Inflammatory macrophage treated with lipopolysaccharide for 4 hours (primary cell): ENCODE measurements at places on chromosomes 7 and 10.

DNA sequence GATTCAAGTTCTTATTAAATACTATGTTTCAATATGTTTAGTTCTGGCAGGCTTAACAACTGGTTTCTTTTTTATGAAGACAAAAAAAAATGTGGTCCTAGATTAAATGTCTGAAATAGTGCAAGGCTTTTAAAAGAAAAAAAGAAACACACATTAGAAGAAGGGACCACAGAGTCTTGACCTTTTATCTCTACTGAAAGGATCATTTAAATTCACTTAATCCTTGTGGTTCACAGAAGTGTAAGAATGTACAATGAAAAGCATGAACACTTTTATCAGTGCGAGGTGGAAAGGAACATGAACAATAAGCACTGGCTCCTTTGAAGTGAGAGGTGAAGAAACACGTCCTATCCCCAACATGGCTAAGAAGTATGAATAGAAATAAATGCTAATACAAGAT, 765.1 kb downstream of the MAGI2 start:
- no peak for DNase-seq

DNA sequence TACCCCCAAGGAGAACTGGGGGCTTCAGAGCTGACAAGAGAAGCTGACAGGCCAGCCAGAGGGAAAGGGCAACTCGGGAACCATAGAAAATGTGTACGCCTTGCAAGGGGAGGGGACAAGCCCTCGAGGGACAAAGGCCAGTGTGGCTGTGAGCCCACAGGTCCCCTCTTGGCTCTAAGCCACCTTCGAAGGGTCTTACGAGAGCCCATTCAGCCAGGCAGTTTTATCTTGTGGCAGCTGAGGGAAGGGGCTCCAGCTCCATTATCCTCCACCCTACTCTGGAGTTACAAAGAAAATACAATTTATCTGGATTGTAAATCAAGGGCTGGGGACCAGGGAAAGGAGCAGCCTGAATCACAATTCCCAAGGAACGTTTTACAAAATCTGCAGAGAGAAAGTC, 159.5 kb upstream of the ZMIZ1 start:
- no peak for DNase-seq

GRCh38 chr7:88449410-88449809, 142.7 kb upstream of the STEAP4 start:
- DNase-seq = no peak

GRCh38 chr7:104998040-104998752, 15.8 kb upstream of the KMT2E start:
- DNase-seq = no peak

DNA sequence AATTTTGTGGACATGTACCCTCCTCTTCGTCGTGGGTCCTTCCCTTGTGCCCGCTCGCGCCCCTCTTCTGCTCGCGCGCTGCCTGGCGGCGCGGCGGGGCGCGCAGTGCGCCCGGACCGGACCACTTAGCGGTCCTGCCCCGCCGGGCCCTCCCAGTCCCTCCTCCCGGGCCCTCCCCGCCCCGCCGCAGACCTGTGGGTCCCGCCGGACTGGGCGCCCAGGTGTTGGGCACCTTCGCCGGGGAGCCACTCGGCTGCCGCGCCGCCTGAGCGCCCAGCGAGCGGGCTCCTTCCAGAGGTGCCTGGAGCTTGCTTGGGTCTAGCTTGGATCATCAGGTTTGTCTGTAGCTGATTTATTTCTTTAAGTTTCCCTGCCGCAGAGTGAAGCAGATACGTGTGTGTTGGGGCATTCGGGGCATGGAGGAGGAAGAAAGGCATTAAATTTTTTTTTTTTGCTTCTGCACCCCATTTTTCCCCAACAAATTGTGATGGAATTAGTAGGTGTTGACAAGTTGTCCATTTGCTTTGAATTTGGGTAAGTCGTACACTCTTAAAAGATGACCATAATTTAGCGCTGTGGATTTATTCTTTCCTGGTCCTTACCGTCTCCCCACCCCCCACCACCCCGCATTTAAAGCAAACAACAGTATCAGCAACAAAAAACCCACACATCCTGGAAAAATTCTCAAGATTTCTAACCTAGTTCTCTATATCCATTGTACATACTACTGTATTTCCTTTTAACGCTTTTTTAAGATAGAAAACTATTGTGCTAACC, 905 bp downstream of the C1GALT1 start:
- peak; percentile 29 for DNase-seq

- DNase-seq = no peak
Observed at GRCh38 chr10:129057856-129058663, 409.0 kb upstream of the MGMT start.

- DNase-seq = peak; percentile 35
Observed at GRCh38 chr10:71285180-71285545, 33.9 kb upstream of the SLC29A3 start.

DNA sequence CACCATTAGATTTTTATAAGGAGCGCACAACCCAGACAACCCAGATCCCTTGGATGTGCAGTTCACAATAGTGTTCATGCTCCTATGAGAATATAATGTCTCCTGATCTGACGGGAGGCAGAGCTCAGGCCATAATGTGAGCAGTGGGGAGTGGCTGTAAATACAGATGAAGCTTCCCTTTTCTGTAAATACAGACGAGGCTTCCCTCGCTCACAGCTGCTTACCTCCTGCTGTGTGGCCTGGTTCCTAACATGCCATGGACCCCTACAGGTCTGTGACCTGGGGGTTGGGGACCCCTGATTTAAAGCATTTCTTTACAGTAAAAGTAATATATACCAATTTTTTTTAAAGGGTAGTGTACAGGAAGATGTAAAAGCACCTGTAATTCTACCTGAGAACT, 33.2 kb downstream of the HELLS start:
- DNase-seq = no peak

DNA sequence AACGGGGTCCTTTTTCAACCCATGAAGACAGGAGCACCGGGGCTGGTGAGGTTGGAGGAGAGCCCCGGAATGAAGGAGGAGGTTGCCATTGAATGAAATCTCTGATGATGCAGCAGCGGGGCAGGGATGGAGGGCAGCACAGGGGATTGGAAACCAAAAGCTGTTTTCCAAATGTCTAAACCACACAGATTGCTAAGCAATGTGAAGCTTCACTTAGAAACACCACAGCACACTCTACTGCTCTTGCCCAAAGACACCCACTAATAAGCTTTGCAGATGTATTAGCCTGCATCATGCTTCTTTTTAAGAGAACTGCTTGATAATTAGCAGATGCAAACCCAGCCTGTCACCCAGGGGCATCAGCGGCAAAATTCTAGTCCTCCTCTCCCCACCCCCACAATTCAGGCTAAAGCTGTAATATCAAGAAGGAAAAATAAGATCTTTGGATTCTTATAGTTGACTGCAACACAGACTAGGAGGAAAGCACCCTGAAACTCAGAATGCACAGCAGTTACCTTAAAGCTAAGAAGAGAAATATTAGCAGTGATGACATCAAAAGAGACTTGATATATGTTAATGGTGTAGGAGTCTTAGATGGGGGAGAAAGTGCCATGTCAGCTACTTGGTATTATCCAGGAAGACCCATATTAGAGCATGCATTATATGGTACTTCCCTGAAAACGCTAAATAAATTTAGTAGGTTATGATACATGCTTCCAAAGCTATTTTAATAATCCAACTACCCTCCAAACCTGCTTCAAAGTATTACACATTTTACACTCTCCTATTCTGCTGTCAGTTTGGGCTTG, 666.7 kb downstream of the KCNMA1 start:
- DNase-seq = no peak
